CD4-positive, alpha-beta T cell treated with Interferon alpha-2 for 1 hour (primary cell): ENCODE measurements at places on chromosomes 13 and 19.

DNA sequence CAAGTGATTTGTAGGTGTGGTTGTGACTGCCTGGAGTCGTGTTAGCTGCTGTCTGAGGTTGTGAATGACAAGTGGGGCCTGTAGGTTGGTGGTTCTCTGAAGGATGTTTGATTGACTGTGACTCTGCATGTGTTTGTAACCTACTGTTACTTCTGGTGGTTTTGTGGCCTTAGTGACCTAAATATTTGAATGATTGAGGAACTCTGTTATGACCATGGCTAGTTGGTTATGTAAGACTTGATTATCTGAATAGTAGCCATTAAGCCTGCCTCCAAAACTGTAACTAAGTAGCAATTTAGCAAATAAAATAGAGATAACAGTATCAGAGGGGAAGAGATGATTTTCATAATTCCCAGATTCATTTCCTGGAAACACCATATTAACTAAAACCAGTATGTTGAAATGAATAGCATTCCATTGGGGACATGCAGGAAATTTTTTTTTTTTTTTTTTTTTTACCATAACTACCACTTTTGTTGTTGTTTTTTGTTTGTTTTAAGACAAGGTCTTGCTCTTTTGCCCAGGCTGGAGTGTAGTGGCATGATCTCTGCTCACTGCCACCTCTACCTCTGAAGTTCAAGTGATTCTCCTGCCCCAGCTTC is 865 bp downstream of the ZNF382 start:
- no peak for DNase-seq

GRCh38 chr19:45254044-45254531 is 3.0 kb downstream of the MARK4 start:
- DNase-seq: peak; percentile 28

- DNase-seq: no peak
Observed at GRCh38 chr13:82606008-82606407, 1276.3 kb downstream of the SLITRK1 start.

DNA sequence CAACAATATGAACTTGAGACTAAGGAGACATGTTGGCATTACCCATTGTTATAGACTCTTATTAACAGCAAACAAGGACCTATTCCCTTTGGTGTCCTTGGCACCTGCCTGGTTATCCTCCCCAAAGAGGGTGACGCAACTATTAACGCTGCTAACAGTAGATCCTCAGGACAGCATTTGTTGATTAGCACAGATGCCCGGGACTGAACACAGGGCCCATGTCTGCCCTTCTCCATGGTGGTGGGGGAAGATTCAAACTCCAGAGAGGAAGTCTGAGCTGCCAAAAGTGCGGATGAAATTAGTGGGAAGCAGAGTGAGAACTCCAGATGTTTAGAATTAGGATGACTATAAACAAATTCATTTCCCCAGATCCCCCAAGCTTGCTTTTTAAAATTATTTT is 101.2 kb upstream of the RAP2A start:
- DNase-seq: no peak

- DNase-seq: no peak
Observed at GRCh38 chr13:93824286-93824685, 597.7 kb downstream of the GPC6 start.

GRCh38 chr13:49840266-49840665 is 47.8 kb upstream of the KPNA3 start:
- DNase-seq: no peak

GRCh38 chr13:36770741-36771140 is 48.3 kb upstream of the RFXAP start:
- DNase-seq: no peak

DNA sequence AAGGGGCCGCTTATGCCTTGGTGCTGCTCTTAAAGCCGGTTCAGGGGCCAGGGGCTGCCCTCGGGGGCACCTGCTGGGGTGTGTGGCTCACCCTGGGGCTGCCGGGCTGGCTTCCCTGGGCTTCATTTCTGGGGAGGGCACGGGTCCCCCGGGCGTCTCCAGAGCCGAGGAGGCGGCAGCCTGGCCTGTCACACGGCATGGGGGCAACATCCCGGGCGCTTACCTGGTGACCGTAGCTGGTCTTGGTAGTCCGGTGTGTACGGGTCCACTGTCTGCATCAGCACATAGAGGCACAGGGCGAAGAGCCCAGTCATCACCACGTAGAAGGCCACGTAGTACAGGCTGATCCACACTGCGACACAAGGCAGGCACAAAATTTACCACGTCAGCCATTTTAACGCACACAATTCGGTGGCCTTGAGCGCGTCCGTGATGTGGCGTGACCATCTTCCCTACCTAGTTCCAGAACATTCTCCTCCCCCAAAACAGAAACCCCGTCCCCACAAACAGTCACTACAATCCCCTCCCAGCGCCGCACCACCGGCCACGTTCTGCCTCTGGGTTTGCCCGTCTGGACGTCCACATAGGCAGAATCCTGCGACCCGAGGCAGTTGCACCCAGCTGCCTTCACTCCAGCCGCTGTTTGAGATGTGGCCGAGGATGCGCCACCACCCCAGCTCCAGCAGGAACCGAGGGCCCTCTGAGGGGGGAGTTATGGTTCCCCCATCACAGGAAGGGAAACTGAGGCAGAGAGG is 3.2 kb downstream of the ATP4B start:
- DNase-seq: no peak
